ENCODE measurements at places on chromosomes 6 and 20.

- DNase-seq = no peak
- H3K27ac ChIP-seq = no peak overlapping the region
- peaks cover 84% of the 10 kb centered on the region for H3K27me3 ChIP-seq
- H3K4me1 ChIP-seq = peaks cover 13% of the 10 kb centered on the region
These were observed 1.5 kb downstream of the DLGAP4 start for GRCh38 chr20:36307412-36308325.

- DNase-seq = no peak
- no peak overlapping the region for H3K27ac ChIP-seq
- peaks cover 11% of the 10 kb centered on the region for H3K4me1 ChIP-seq
- peaks cover 3% of the 10 kb centered on the region for H3K36me3 ChIP-seq
These were observed 32.8 kb downstream of the CD40 start for GRCh38 chr20:46150943-46151342.

GRCh38 chr6:131858765-131859415 is 51.1 kb downstream of the ENPP1 start:
- DNase-seq = no peak
- H3K36me3 ChIP-seq = no peaks in the 10 kb centered on the region
- no peak overlapping the region for H3K4me3 ChIP-seq
- H3K4me1 ChIP-seq = no peaks in the 10 kb centered on the region
- H3K27me3 ChIP-seq = peaks cover 6% of the 10 kb centered on the region

GRCh38 chr6:83055366-83055964 is 10.2 kb downstream of the UBE3D start:
- no peak overlapping the region for H3K4me3 ChIP-seq
- H3K36me3 ChIP-seq = peaks cover 11% of the 10 kb centered on the region

- H3K27me3 ChIP-seq = no peaks in the 10 kb centered on the region
- no peak overlapping the region for H3K27ac ChIP-seq
- H3K4me3 ChIP-seq = no peak overlapping the region
- no peaks in the 10 kb centered on the region for H3K4me1 ChIP-seq
- DNase-seq = no peak
- peaks cover 17% of the 10 kb centered on the region for H3K36me3 ChIP-seq
These were observed 33.8 kb downstream of the TBC1D7 start for GRCh38 chr6:13294499-13295069.

- peaks cover 40% of the 10 kb centered on the region for H3K27me3 ChIP-seq
- no peak overlapping the region for H3K27ac ChIP-seq
- no peak for DNase-seq
- no peaks in the 10 kb centered on the region for H3K4me1 ChIP-seq
These were observed 149.8 kb downstream of the GRM4 start for GRCh38 chr6:33996120-33996475.

- H3K27me3 ChIP-seq = no peaks in the 10 kb centered on the region
- H3K4me3 ChIP-seq = peak overlapping the region; percentile 95
- no peaks in the 10 kb centered on the region for H3K36me3 ChIP-seq
- peak; percentile 50 for DNase-seq
These were observed 59.7 kb downstream of the HIVEP2 start for GRCh38 chr6:142885182-142885867.

- no peak overlapping the region for H3K4me3 ChIP-seq
- DNase-seq = no peak
- H3K27ac ChIP-seq = no peak overlapping the region
- H3K36me3 ChIP-seq = peaks cover 6% of the 10 kb centered on the region
- peaks cover 18% of the 10 kb centered on the region for H3K27me3 ChIP-seq
- peaks cover 2% of the 10 kb centered on the region for H3K4me1 ChIP-seq
These were observed 14.2 kb upstream of the TBC1D7 start for GRCh38 chr6:13342414-13343019.

DNA sequence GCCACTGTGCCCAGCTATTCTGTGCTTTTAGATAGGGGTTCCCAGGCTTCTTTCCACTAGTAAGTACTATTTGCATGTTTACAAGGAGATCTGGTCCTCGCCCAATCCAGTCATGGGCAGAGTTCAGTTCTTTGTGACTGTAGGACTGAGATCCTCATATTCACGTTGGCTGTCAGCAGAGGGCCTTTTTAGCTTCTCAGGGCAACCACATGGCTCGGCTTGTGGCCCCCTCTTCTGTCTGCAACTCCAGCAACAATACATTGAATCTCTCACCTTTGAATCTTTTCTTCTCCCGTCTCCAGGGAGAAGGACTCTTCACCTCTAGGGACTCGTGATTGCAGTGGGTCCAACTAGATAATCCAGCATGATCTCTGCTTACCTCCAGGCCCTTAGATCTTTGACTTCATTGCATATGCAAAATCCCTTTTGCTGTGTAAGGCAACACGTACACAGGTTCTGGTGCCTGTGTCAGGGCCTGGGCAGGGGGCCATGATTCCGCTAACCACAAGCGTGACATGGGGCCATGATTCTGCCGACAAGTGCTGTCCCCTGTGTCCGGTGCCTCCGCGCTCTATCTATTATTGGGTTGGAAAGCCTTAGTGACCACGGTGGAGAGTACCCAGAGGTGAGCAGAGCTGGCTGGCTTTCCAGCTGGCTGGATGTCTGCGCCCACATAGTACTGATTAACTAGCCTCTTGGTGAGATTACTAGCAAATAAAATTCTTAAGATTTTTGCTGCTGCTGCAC is 5.1 kb downstream of the CCR6 start:
- peaks cover 59% of the 10 kb centered on the region for H3K4me1 ChIP-seq
- peaks cover 18% of the 10 kb centered on the region for H3K36me3 ChIP-seq
- peak overlapping the region; percentile 33 for H3K4me3 ChIP-seq
- no peak for DNase-seq

- H3K4me1 ChIP-seq = peaks cover 2% of the 10 kb centered on the region
- H3K36me3 ChIP-seq = no peaks in the 10 kb centered on the region
- no peak overlapping the region for H3K4me3 ChIP-seq
- H3K27me3 ChIP-seq = peaks cover 22% of the 10 kb centered on the region
- no peak overlapping the region for H3K27ac ChIP-seq
These were observed 262.2 kb downstream of the TAF4 start for GRCh38 chr20:61803416-61803914.

DNA sequence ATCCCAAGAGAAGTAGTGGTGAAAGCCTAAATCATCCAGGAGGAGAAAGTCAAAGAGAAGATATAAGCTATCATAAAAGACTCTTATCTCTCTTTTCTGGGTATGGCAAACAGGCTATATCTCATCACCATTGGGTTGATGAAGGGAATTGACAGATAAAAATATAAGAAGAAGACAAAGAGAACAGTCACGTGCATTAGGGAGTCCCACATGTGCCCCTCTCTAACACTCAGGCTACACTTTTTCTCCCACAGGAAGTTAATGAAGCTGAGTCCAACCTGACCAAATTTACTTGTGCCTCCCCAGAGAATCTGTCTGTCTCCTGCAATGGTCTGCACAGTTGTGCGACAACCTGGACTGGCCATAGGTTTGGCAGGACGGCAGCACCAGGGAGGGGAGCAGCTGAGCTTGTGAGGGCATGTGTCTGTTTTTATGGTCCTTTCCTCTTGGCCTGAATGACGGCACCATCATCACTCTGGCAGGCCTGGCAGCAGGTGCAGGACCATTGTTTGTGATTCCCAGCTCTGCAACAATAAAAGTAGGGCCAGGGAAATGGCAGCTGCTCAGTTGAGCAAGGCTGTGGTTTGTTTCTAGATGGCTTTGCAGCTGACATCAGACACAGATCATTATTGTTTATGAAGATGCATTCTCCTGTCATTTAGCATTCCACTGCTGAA is 144.5 kb upstream of the MCHR2 start:
- no peaks in the 10 kb centered on the region for H3K27me3 ChIP-seq
- no peaks in the 10 kb centered on the region for H3K36me3 ChIP-seq
- no peak overlapping the region for H3K4me3 ChIP-seq
